ENCODE measurements at places on chromosomes 7 and 10.

DNA sequence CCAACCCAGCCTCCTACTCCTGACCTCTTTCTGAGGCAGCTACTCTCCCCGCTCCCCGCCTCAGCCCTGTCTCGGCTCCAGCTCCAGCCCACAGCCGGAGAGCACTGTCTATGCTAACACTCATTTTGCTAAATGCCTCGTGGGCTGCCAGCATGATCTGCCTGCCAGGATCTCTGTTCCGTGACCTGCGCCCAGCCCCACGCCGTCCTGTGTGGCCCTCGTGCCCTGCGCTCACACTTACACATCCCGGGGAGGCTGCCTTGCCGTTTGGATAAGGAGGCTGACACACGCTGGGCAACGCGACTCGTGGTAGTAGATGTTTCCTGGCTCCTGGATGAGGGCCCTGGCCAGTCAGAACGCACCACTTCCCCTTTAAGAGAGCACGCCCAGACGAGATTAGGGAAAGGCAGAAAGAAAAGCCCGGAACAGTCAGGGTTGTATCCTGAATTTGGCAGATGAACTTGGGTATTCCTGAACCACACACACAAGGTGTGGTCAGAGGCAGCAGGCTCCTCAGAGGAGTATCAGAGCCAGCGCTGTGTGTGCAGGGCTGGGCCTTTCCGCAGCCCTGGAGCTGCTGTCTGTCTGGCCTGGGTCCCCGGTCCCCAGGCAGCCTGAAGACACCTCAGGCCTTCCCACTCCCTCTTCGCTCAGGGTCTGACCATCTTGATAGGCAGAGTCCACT is 97.7 kb upstream of the EFCAB10 start:
- DNase-seq: peak; percentile 71

GRCh38 chr10:118472415-118473304 is 122.8 kb downstream of the PRLHR start:
- DNase-seq: no peak

GRCh38 chr7:44391171-44391570 is 65.8 kb upstream of the CAMK2B start:
- no peak for DNase-seq

DNA sequence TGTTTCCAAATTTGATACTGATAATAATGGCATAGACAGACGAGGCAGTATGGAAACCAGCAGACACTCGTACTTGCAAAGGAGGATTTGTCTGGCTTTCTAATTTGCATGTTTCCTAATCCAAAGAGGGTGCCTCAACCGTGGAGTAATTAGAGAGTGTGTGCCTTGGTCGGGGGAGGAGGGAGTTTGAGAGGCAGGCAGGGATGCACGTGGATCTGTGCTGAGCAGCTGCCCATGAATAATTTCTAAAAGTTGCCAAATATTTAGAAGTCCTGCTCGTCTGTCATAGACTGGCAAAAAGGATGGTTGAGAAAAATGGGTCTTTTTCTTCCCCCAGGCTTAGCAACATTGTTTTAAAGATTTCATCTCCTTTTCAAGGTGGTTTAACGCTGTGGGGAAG is 69.4 kb downstream of the PTPRE start:
- DNase-seq: peak; percentile 59
